ENCODE measurements at places on chromosomes 2 and 18.

- DNase-seq: no peak
Observed at GRCh38 chr18:4808891-4809290, 353.8 kb upstream of the DLGAP1 start.

- DNase-seq: no peak
Observed at GRCh38 chr2:37705191-37705590, 33.7 kb upstream of the CDC42EP3 start.

- no peak for DNase-seq
Observed at GRCh38 chr2:175806125-175806490, 196.0 kb downstream of the LNPK start.

DNA sequence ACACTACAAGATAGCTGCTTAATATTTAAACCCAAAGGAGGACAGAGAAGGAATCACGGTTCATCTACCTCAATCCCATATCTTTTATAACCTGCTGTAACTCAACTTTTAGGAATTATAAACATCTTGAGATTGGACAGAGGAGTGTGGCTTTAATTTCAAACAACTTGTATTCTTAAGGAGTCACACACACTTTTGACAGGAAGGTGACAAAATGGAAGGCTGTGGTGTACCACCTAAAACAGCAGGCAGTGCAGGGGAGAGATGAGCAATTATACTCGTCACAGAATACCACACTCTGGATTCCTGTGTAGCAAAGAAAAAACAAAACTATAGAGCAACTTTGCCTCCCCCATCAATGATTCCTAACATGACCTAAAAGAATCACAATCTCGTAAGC lies 194.8 kb downstream of the ZEB2 start:
- peak; percentile 29 for DNase-seq

GRCh38 chr2:53286345-53286744 lies 481.3 kb upstream of the CHAC2 start:
- no peak for DNase-seq

GRCh38 chr2:22683914-22684313 lies 701.1 kb upstream of the KLHL29 start:
- no peak for DNase-seq

- DNase-seq: peak; percentile 15
Observed at GRCh38 chr2:239881561-239882320, 143.4 kb downstream of the NDUFA10 start.

DNA sequence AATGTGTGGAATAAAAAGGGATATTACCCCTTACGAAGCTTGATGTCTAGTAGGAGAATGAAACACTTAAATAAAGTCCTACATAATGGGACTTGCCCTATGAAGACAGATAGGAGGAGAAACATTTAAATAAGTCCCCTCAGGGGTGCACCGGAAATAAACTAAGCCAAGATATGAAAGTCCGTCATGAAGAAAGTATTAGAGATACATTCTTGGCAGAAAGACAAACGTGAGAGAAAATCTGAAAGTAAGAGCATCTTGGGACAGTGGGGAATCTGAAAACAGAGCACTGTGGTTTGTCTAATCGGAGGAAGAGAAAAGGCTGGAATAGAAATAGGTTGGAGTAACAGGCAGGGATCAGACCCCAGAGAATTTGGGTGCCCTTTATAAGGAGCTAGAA lies 516.9 kb upstream of the DSEL start:
- DNase-seq: no peak

DNA sequence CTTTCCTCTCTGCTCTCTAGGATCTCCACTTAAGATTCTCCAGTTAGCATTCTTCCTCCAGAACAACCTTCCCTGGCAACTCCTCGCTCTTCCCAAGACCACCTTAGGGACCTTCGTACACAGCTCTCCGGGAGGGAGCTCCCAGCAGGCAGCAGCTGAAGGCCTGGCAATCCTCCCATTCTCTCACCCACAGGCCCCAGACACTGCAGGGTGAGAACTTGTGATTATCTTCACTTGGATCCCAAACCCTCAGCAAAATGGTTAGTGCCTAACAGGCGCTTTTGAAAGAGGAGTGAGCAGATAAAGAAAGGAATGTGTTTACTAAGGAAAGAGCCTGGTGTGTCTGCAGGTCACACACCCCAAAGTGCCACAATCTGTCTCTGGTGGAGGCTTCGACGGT lies 83.8 kb upstream of the SNTG2 start:
- DNase-seq: no peak

DNA sequence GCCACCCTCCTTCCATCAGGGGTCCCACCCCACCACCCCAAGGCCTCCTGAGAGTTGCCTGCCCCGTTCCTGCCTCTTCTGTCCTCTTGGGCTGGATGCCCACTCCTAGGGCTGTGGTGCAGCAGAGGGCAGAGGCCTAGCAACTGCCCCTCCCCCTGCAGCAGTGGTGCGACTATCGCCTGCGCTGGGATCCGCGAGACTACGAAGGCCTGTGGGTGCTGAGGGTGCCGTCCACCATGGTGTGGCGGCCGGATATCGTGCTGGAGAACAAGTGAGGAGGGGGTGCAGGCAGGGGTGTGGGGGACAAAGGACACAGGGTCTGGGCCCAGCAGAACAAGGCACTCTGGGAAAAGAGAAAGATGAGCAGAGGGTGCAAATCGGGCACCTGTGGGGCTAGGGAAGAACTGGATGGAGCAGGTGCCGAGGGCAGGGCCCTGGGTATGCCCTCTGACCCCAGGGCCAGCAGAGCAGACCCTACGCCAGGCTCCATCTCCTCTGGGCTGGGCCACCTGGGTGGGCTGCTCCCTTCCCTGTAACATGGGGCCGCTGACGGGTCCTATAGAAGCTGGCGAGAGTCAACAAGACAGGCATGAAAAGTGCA lies 1.0 kb downstream of the CHRNG start:
- no peak for DNase-seq

GRCh38 chr2:11344956-11345677 lies 681 bp upstream of the ROCK2 start:
- DNase-seq: peak; percentile 51

GRCh38 chr2:7880566-7880965 lies 801.3 kb upstream of the ID2 start:
- DNase-seq: no peak

- DNase-seq: peak; percentile 79
Observed at GRCh38 chr2:239181903-239182581, 218.8 kb downstream of the HDAC4 start.

GRCh38 chr2:61151436-61151835 lies 10.6 kb upstream of the C2orf74 start:
- DNase-seq: no peak

GRCh38 chr2:186853951-186854350 lies 5.0 kb upstream of the ZSWIM2 start:
- peak; percentile 3 for DNase-seq

GRCh38 chr18:6509832-6510231 lies 95.1 kb upstream of the L3MBTL4 start:
- DNase-seq: no peak

DNA sequence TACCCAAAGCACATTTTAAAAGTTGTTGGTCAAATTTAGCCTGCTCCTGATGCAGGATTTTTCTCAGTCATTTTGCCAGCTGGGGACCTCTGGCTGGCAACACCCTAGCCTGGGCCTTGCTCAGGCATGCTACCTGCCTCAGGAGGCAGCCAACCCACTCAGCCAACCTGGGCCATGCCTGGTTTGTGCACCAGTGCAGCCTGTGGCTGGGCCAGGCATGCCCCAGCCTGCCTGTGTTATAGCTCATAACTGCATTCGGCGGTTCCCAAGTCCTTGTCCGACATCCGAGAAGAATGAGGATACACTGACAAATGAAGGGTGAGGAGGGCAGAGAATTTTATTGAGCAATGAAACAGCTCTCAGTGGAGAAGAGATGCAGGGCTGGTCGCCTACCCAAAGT lies 608.0 kb downstream of the SUCLG1 start:
- DNase-seq: no peak

GRCh38 chr2:65360441-65360840 lies 72.0 kb downstream of the SPRED2 start:
- DNase-seq: no peak

DNA sequence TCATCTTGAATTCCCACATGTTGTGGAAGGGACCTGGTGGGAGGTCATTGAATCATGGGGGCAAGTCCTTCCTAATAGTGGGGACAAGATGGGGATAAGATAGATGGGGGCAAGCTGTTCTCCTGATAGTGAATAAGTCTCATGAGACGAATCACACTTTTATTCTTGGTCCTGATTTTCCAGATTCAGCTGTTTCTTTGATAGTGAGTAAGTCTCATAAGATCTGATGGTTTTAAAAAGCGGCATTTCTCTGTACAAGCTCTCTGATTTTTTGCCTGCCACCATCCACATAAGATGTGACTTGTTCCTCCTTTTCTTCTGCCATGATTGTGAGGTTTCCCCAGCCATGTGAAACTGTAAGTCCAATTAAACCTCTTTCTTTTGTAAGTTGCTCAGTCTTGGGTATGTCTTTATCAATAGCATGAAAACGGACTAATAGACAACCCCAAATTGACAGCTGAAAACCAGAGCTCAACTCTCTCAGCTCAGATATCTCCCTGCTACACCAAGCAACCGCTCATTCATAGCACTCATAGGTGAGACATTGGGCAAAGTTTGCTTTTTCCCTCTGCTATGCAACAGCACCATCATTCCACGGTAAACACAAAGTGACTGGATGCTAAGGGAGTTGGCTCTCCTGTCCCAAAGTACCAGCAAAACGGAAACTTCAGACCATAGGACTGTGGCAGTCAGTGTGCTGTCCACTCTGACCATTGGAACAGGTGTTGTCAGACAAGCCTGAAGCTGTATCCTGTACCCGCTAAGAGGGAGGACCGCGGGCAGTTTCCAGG lies 44.9 kb upstream of the TBC1D8 start:
- DNase-seq: peak; percentile 27

- peak; percentile 92 for DNase-seq
Observed at GRCh38 chr2:152036611-152037469, 62.0 kb downstream of the CACNB4 start.

DNA sequence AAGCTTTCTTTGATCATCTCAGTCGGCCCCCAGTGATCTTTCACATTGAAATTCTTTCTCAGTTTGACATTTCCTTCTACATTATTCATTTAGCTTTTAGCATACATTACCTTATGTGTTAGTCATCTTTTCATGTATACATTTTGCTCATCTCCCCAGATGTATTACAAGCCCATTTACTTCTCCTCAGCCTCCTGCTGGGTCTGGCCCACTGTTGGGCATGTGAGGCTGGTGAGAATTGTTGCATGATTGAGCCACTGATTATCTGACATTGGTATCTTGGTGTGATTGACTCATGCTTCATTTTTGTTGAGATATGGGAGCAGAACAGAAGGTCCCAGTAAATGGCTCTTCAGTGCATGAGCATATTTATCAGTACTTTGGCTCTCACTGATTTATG lies 300.1 kb upstream of the DDX18 start:
- DNase-seq: no peak

Data from stomach (tissue), 19 donors.